ENCODE measurements at places on chromosomes 5 and 9.

GRCh38 chr5:6353602-6354302 is 24.6 kb downstream of the MED10 start:
- DNase-seq: no peak

GRCh38 chr5:169748174-169748573 is 111.1 kb downstream of the DOCK2 start:
- DNase-seq: no peak

- DNase-seq: peak; percentile 9
Observed at GRCh38 chr5:66171349-66172344, 27.5 kb downstream of the SREK1 start.

DNA sequence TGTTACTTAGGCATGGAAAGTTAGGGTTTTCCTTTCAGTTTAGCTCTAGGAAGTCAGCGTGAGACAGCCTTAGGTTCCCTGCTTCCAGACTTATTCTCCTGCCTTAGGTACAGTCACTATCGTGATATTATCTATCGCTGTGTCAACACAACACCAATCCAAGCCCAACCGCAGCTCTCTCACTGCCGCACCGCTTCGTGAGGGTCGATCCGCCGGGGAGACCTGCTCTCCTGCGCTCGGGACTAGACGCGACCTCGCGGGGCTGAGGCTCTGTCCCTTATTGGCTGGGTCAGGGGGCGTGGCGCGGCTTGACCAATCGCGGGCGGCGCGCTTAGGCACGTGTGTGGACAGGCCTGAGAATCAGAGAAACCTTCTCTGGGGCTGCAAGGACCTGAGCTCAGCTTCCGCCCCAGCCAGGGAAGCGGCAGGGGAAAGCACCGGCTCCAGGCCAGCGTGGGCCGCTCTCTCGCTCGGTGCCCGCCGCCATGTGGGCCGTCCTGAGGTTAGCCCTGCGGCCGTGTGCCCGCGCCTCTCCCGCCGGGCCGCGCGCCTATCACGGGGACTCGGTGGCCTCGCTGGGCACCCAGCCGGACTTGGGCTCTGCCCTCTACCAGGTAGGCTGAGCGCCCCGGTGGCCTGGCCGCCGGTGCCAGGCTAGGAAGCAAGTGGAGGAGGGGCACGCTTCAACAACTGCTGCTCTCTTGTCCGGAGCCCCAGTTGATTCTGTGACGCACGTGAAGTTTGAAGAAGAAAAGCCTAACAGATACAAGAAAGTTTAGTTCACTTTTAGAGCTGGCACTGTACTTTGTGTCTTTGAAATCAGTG is at the start of gene MCCC2:
Gene MCCC2 (plus strand): TSS at position 400 of the 825 bp plus-strand sequence. CDS start 86 bp downstream, at position 486.
- DNase-seq: peak; percentile 80

GRCh38 chr9:92423612-92424011 is 659 bp downstream of the OMD start:
- no peak for DNase-seq

- no peak for DNase-seq
Observed at GRCh38 chr5:66929995-66930394, 266.6 kb downstream of the CD180 start.

Data from NCI-H2171 treated with DMSO at 0.1 percent for 48 hours (cell line).